ENCODE measurements at places on chromosomes 6 and 20.

DNA sequence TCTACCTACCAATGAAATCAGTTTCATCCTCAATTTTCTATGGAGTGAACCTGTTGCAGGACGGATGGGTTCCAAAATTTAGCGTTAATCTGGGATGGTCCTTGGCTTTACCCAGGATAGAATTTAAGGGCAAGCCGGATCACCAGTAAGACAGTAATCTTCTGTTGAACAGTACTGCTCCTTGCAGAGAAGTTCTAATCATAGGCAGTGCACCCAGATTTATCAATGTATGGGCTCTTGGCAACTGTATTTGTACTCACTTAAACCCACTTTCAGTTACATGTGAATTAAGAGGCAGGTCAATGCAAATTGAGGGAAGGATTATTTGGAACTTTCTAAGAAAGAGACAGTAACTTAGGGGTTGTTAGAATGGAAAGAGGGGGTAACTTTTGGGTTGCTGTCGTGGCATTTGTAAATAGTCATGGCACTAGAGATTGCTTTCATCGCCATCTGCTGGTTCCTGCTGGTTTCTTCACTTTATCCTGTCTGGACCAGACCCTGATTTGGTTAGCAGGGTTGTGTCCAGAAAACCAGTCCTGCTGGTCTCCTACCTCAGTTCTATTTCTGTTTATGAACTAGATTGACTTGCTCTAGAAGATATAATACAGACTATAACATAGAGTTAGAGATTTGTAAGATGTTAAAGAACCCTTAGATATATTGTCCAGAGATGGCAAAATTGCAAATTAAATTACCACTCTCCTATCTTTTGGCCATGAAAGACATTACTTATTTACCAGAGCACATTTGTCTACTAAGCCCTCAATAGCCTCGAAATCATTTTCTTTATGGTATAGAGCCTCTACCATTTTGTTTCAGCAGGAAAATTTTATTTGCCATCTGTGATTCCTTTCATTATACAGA lies 646.3 kb downstream of the UTRN start:
- peak; percentile 26 for DNase-seq

- no peak for DNase-seq
These were observed 43.3 kb upstream of the EDN1 start for GRCh38 chr6:12246900-12247299.

DNA sequence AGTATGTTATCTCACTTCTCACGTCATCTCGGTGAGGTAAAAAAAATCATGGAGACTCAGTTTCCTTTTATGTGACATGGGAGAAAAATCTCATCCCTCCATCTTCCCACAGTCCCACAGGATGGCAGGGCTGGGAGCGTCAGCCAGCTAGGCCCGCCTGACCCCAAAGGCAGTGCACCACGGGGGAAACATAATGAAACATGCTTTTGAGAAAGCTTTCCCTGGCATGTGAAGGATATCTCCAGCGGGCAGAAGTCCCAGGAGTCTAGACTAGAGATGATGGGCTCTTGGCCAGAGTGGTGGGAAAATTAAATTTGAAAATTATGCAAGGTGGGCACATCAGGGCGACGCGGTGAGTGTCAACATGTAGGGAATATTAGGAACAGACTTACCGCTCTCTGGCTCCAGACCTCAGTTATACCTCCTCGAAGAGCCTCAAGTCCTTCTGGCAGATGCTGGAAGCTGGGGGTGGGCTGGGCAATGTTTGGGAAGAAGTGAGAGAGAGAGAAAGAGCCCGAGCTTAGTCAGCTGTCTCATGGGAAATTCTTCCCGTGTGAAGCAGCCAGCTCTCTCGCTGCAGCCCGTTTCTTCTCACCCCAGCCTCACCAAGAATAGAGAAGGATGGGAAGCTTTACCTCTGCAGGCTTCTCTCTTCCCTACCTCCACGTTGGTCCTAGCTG lies 52.3 kb downstream of the MOCS1 start:
- peak; percentile 70 for DNase-seq

DNA sequence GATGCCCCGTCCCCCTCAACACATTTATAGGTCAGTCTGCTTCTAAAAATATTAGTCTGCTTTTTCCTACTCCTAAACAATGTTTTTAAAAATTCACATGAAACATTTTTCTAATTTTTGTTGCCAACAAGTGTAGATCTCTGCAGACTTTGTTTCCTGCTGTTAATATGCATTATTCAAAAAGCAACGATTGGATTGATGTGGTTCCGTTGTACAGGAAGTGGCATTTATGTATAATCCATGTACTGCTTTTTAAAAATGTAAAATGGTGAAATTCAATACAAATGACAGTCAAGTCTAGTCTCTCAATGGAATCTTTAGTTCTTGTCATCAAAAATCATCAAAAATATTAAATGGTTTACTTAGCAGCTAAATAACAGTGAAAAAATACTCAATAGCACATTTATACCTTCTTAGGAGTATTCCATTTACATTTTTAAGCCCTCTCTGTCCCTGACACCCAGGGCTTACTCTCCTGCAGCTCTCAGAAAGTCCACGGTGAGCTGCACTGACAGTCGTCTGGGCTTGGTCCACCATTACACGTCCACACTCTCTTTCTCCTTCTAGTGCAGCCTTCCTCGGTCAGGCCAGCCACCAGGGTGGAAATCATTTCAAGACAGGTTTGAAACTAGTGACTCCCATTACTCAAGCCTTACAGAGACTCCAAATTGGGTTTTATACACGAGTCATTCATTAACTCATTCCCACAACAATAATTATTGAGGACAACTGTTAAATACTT lies 211.5 kb downstream of the TMEM200A start:
- DNase-seq = no peak

- DNase-seq = no peak
These were observed 3.9 kb downstream of the PRDM1 start for GRCh38 chr6:106090001-106090400.

- no peak for DNase-seq
These were observed 365.8 kb upstream of the OPRM1 start for GRCh38 chr6:153673225-153673624.

GRCh38 chr6:42896178-42896719 lies 16.8 kb downstream of the RPL7L1 start:
- DNase-seq = no peak

- DNase-seq = no peak
These were observed 134.0 kb downstream of the PDE7B start for GRCh38 chr6:135985471-135985870.

DNA sequence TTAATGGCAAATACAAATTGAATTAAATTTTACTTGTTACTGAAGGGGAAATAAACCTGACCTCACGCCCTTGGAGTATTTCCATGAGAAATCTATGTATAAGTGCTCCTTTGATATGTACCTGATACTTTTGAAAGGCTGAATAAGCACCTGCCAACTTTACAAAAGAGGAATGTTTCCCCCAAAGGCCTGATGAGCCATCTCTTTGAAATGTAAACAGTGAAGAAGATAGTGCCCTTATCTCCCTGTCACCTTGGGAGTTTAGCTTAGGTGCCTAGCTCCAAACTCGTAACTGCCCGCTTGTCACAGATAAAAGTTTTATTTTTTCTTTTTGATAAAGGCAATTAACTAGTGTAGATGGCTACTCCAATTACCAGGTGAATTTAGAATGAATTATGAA lies 1.1 kb upstream of the ZNF343 start:
- DNase-seq = no peak

GRCh38 chr6:104558746-104559145 lies 301.0 kb downstream of the HACE1 start:
- DNase-seq = peak; percentile 66

DNA sequence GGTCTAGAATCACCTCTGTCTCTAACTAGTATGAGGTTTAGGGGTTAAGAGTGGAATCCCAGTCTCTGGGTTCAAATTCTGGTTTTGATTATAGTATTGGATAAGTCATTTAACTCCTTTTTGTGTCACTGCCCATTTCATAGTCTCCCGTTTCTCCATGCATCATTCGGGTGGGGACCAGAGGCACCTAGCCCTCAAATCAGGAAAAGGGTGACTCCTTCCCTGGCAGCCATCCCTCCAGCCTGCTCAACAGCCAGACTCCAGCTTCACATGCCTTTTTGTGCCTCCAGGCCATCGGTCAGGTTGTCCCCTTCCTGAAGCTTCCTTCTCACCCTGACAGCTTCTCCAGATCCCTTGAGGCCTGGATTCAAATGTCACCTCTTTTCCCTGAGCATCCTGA lies 139.8 kb downstream of the DHX35 start:
- DNase-seq = no peak

GRCh38 chr6:51704932-51705540 lies 382.4 kb downstream of the PKHD1 start:
- DNase-seq = no peak

DNA sequence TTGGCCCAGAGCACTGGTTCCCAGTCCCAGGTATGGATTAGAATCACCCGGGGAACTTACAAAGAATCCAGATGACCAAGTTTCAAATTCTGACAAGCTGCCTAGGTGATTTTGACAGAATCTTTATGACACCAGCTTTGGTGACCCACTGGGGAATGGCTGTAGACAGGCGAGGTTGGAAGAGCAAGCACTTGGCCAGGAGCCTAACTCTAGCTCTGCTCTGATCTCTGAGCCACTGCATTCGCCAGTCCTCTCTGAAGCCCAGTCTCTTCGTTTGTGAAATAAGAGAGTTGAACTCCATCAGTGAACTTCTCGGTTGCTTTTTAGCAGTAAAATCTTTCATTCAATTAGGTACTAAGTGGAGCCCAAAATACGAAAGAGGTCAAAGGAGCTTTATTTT lies 161.2 kb downstream of the VEGFA start:
- DNase-seq = no peak

DNA sequence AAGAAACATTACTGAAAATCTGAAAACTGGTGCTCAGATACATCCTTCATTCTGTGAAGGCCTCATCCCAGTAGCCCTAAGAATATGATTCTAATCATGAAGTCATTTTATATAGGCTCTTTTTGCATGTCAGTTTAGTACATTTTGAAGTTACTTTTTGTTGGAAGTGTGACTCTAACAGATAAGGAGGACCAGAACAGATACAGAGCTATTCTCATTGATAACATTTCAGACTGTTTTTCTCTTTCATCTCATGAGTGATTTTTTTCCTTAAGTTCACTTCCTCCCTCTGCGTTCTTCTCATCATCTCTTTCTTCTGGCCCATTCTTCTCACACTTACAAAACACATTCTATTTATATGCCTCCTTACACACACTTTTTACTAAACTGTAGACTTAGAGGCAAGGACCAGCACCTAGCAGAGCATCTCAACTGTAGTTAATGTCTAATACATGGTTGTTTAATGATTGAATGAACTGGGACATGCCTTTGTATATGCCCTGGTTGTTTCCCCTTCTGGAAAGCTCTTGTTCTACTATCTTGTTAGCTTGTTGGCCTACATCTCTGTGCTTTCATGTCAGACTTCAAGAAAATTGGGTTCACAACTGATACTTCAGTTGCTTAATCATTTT lies 8.7 kb downstream of the CTNNBL1 start:
- no peak for DNase-seq

DNA sequence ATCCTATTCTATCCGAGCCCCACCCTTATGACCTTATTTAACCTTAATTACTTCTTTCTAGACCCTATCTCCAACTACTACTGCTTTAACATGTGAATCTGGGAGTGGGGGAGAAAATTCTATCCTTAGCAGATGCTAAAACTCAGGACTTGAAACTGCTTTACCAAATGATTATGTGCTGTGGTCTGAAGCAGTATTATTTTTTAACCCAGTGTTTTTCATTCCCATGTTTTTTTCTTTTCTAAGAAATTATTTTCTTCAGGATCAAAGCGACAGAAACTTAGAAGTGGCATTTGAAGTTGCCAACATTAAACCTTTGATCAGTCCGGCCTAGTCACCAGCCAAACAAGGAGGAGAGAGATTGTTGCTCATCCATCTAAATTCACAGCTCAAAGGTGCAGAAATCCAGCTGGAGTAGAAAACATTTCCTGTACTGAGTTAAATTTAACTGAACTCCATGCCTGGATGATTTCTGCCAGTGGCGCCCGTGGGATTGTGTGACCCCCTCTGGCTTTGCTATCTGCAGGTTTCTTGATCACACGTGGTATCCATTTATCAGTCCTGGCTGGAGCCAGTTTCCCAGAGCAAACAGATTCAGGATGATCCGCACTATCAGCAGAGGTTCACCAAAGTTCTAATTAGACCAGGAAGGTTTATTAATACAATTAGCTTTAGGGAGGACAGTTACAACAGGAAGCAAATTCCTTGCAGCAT lies 300.5 kb downstream of the PLCB1 start:
- DNase-seq = no peak

GRCh38 chr6:14544666-14545065 lies 427.1 kb downstream of the CD83 start:
- no peak for DNase-seq

DNA sequence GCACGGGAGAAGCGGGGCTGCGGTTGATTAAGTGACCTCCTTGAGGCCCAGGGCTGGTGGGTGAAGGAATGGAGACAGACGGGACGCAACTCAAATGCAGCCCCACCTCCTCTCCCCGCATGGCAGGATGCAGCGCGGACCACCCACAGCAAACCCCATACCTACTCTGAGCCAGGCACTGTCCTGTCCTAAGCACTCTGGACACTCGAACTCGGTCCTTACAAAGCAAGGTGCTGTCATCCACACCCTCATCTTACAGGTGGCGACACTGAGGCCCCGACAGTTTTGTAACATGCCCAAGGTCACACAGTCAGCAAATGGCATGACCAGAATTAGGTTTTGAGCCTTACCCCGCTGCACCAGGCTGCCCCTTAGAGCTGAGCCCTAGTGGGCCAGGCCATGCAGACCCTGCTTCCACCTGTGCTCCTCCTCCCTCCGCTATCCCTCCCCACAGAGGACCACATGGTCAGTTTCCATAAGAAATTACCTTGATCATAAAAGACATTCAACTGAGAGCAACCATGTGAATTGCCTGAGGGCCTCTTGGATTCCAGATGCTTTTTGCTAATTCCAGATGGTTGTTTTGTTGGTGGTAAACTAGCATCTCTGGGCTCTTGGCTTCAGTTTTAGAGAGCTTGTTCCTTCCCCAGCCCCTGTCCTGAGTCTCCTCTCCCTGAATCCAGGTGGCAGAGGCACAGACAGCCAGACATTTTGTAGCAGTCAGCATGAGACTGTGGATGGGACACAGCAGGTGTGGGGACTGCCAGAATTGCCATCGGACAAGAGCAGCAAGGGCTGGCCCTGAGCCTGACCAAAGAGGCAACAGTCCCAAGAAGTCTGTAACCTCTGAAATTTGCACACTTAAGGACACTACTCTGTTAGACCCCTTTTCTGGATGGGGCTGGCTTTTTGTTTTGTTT lies 171.9 kb upstream of the PMEPA1 start:
- DNase-seq = no peak

DNA sequence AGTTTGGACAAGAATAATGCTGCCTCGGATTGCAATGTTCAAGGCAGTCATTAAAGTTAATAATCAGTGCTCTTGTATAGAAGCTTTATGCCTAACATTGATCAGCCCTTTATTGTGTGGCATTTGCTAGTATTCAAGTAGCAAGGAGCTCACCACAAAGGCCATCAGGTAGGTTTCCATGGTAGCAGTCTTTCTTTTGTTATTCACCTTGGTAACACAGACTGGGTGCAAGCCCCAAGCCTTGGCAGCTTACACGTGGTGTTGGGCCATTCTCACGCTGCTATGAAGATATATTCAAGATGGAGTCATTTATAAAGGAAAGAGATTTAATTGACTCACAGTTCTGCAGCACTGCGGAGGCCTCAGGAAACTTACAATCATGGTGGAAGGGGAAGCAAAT lies 149.3 kb downstream of the ADAT2 start:
- DNase-seq = no peak

GRCh38 chr6:153976921-153977693 lies 61.9 kb upstream of the OPRM1 start:
- DNase-seq = peak; percentile 71

- DNase-seq = no peak
These were observed 71.1 kb downstream of the ROS1 start for GRCh38 chr6:117354671-117355070.

GRCh38 chr6:52575502-52575892 lies 1.4 kb downstream of the TRAM2 start:
- no peak for DNase-seq

GRCh38 chr6:152184573-152184916 lies 377.1 kb downstream of the ESR1 start:
- no peak for DNase-seq

Data from fibroblast of the conjunctiva (primary cell).